ENCODE measurements at places on chromosomes 4 and X.
A peak's percentile ranks its signal among the peaks of the same experiment; 100 is the strongest.

- DNase-seq = no peak
These were observed 92.0 kb upstream of the SMARCAD1 start for GRCh38 chr4:94115687-94116086.

GRCh38 chr4:113292371-113293042 lies 243.1 kb downstream of the ANK2 start:
- DNase-seq = no peak

GRCh38 chrX:133610056-133610455 lies 194.8 kb upstream of the GPC4 start:
- no peak for DNase-seq

DNA sequence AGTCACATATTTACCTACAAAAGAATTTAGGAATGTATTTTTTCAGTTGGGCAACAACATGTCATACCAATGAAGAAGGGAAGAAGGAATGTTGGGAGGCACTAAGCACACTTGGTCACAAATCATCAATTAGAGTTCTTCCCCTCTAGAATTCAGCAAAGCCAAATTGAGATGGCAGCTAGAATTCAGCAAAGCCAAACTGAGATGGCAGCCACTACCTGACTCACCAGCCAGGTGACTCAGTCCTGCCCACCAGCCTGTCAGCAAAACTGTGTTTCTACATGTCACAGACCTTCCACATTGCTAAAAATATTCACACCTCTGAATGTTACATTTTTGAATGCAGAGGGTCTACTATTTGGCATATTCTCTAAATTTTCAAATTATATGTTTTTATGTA lies 63.2 kb upstream of the NOCT start:
- DNase-seq = peak; percentile 4

DNA sequence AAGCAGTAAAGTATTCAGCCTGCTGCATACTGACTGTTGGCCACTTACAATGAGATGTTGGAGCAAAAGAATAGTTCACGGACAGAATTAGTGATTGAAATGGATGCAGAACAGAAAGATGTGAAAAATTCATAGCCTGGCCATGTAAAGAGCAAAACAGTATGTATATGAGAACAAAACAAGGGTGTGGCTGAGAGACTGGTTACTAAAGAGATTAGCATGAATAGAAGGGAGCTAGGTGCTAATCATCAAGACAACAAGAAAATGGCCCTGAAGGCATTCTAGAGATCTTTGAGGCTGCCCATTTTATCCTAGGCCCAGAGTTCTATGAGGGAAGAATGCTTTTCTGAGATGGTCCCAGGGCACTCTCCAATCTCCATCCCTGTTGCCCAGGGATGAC lies 208.5 kb downstream of the ARHGEF9 start:
- no peak for DNase-seq

GRCh38 chr4:153641532-153641931 lies 42.5 kb upstream of the TLR2 start:
- no peak for DNase-seq

DNA sequence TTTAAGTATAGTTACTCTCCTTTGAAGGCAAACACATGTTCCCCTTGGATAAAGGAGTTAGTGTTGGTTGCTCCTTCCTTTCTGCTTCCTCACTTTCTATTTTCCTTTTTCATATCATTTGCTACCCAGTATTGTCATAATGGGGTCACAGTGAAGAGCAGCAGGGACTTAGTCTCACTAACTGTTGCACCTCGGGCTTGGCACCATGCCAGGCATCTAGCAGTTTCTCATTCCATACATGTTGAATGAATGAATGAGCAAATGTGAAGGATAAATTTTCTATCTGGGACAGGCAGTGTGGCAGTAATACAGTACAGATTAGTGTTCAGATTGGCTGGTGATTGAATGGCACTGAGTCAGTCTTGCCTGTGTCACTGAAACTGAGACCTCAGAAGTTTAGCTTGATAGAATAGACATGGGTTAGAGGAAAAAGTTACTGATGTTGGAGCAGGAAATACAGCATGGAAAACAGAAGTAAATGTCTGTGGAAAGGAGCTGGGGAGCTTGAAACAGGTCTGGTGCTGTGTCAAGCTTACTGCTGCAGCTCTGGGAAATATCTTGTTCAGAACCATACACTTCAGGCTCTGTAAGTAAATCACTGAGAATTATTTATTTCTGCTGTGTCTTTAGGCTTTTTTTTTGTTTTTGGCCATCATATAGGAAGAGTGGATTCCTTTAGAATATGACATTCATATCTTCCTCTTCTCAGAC lies 55.8 kb upstream of the PITX2 start:
- no peak for DNase-seq

GRCh38 chrX:152943826-152944225 lies 46.0 kb downstream of the ZNF185 start:
- DNase-seq = no peak

GRCh38 chr4:168390041-168390440 lies 71.5 kb upstream of the DDX60 start:
- no peak for DNase-seq

- DNase-seq = no peak
These were observed 56.3 kb downstream of the SERTM2 start for GRCh38 chrX:111567542-111568255.

All from activated T-helper 9 cell treated with anti-CD3 and anti-CD28 coated beads, Interleukin-2, amount 50 U/mL, for 16 hours (primary cell).